ENCODE measurements at places on chromosomes 12 and 14.

- DNase-seq: no peak
Measured at GRCh38 chr12:109557200-109557599, 16.1 kb downstream of the MMAB start.

GRCh38 chr12:27309293-27309994 is 23.2 kb upstream of the BMAL2 start:
- DNase-seq: no peak

DNA sequence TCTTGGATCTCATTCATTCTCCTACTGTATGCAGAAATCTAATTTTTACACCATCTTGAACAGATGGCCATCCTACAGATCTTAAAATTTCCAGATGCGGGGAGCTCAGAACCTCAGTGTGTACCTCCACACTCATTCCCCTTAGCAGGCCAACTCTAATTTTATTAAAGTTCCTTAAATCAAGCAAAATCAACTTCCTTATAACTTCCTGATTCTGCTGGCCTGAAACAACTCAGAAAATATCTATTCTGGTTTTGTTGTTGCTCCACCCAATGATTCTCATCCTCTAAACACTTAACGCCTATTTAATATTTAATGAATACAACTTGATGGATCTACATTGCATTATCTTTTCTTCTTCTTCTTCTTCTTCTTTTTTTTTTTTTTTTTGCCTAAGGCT is 3.1 kb downstream of the EMP1 start:
- no peak for DNase-seq

DNA sequence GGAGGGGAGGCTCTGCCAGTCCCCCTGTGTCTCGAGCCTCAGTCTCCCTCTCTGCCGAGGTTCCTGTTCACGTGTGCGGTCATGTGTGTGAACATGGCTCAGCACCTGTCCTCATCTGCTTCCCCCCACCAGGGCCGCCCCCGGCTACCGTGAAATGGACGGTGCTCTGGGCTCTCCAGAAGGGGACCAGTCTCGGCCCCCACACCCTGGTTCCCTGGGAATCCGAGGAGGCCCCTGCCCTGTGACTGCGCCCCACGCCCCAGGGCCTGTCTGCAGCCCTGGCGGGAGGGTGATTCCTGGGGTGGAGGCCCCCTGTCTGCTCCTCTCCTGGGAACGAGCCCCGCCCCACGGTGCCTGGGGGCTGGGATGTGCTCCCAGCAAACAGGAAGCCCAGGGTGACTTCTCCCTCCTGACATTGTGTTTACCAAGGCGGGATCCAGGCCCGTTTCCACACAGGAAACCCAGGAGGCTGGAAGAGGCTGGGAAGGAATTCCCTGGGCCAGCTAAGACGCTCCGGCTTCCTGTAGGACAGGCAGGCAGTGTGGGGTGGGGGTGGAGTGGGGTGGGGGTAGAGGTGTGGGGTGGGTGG is 46.6 kb downstream of the KIF26A start:
- peak; percentile 81 for DNase-seq

GRCh38 chr12:124150168-124150567 is 144.7 kb upstream of the RFLNA start:
- DNase-seq: no peak

GRCh38 chr14:102993523-102993922 is 63.8 kb downstream of the CDC42BPB start:
- DNase-seq: no peak

DNA sequence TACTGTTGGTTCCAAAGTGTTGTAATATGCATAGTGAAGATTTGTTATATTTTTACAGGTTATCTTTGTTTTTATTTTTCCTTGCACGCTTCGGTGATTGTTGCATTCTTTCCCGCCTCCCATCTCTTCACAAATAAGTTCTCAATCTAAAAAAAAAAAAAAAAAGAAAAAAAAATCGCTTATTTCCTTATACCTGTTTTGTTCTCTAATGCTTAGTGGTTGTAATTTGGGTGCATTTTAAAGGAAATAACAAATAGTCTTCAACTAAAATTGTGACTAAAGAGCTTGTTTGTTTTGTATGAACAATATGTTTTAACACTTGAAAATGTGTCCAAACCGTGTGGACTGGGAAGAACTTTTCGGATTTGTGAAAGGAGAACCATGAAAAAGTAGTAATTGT is 1.5 kb downstream of the CAND1 start:
- no peak for DNase-seq

- no peak for DNase-seq
Measured at GRCh38 chr12:103470664-103471063, 25.1 kb downstream of the C12orf42 start.

DNA sequence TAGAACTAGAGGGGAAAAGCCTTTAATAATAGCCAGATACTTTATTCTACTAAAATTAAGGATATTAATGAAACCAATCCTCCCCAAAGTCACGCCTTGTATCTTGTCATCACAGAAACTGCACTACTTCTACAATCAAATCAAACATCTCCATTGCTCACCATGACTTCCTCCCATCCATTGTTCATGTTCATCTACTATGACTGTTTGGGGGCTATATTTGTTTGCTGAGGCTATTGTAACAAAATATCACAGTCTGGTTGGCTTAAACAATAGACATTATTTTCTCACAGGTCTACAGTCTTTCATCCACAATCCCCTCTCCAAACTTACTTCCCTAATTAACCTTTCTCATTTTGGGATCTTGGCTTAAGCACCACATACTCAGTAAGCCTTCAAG is 193.6 kb upstream of the FSCB start:
- no peak for DNase-seq

DNA sequence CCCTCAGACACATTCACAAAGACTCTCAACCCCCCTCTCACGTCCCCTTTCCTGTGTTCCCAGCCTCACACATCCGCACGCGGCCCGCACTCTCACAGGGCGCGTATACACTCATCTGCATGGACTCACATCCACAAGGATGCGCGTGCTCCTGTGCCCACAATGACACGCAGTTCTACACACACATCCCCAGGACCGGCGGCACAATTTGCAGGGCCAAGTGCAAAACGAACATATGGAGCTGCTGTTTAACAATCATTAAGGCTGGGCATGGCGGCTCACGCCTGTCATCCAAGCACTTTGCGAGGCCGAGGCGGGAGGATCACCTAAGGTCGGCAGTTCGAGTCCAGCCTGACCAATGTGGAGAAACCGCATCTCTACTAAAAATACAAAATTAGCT is 36.4 kb upstream of the EML1 start:
- no peak for DNase-seq

GRCh38 chr14:42269234-42269633 is 662.6 kb downstream of the LRFN5 start:
- DNase-seq: no peak

DNA sequence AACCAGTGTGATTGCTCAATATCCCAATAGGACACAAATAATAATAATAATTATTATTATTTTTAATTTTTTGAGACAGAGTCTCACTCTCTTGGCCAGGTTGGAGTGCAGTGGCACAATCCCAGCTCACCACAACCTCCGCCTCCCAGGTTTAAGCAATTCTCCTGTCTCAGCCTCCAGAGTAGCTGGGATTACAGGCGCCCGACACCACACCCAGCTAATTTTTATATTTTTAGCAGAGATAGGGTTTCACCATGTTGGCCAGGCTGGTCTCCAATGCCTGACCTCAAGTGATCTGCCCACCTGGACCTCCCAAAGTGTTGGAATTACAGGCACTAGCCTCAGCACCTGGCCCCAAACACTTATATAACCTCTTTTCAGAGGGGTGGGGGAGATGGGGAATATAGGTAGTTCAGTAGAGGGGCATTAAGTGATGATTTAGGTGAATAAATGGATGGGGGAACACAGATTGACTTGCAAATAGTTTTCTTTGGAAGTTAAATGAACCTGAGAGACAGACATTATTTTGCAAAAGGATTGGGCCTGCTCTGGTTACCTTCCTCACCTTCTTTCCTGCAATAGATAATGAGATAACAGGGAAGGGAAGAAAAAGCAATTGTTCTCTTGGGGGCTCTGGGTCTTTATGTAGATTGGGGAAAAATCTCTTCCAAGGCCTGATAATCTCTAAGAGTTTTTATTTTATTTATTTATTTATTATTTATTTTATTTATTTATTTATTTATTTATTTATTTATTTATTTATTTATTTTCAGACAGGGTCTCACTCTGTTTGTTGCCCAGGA is 57.7 kb downstream of the RESF1 start:
- no peak for DNase-seq

DNA sequence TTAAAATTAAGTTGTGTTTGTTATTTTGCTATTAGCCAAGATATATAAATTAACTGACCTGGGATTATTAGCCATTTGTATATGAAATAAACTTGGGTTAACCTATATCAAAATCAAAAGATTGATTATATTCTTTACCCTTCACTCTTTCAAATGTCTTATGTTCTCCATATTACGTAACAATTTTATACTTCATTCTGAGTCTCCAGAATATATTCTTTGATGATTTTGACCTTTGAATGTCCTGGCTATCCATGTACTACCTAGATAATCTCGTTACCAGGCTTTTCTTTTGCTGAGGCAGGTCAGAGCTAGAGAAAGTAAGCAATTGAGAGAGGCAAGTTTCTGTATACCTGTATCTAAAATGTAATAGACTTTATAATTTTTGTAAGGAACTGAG is 3.6 kb downstream of the PPM1A start:
- no peak for DNase-seq

- DNase-seq: no peak
Measured at GRCh38 chr12:119014368-119014767, 33.0 kb downstream of the SRRM4 start.

GRCh38 chr12:49358483-49359141 is 8.7 kb upstream of the SPATS2 start:
- no peak for DNase-seq

DNA sequence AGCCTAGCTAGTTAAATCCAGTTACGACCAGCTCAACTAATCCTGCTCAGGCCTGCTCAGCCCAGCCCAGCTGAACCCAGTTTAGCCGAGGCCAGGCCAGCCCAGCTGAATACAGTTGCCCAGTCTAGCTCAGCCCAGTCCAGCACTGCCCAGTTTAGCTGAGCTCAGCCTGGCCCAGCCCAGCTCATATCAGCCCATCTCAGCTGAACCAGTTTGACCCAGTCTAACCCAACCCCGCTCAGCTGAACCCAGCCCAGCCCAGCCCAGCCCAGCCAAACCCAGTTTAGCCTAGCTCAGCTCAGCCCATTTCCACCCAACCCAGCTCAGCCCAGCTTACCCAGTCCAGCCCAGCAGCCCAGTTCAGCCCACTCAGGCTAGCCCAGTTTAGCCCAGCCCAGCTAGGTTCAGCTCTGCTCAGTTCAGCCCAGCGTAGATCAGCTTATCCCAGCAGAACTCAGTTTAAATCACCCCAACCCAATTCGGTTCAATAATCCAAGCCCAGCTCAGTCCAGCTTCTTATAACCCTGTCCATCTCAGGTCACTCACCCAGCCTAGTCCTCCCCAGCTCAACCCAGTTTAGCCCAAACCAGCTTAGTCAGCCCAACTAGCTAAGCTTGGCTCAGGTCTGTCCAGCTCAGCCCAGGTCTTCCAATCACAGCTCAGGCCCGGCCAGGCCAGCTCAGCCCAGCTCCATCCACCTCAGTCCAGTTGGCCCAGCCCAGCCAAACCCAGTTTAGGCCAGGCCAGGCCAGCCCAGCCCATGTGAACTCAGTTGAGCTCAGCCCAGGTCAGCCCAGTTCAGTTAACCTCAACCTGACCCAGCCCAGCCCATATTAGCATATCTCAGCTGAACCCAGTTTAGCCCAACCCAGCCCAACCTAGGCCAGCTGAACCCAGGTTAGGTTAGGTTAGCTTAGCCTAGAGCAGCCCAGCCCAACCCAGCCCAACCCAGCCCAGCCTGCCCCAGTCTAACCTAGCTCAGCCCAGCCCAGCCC is 76.7 kb downstream of the TMEM121 start:
- no peak for DNase-seq

DNA sequence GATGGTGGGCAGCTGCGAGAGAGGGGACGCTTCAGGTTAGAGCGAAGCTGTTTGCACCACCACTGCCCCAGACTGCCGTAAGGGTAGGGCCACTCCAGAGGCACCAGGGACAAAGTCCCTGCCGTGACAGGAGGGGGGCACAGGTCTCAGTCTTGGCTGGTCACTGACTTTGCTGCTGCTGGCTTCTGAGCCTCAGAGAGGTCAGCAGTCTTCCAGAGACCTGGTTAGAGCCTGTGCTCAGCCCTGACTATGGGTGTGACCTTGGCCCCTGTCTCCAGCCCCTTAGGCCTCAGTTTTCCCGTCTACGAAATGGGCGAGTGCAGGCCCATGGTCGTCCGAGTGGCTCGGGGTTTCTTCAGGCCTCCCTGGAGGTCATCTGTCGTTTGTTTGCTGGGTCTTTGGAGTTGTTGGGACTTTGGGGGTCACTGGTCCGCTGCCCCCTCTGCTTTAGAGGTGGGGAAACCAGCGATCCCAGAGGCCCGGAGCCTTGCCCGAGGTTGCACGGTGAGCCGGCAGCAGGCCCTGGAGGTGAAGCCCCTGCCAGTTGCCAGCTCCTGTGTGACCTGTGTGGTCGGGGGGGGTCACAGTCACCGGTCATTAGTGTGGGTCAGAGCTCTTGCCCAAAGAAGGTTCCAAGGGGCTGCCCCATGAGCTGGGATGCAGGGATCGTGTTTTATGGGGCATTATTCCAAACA is 15.3 kb downstream of the MEG3 start:
- DNase-seq: no peak

GRCh38 chr12:106304797-106305196 is 2.3 kb downstream of the TCP11L2 start:
- DNase-seq: peak; percentile 31

- DNase-seq: no peak
Measured at GRCh38 chr14:69956970-69957369, 77.8 kb downstream of the SMOC1 start.

GRCh38 chr12:31655792-31656191 is 3.7 kb upstream of the ETFBKMT start:
- DNase-seq: no peak
